ENCODE measurements at places on chromosomes 2 and 18. TPM values are rescaled to one million over a fixed set of nuclear protein-coding genes. Genes with fewer than 3 reads are reported as not detected.

GRCh38 chr2:160931531-160931930 lies 228.7 kb upstream of the TANK start:
- DNase-seq, result no peak

DNA sequence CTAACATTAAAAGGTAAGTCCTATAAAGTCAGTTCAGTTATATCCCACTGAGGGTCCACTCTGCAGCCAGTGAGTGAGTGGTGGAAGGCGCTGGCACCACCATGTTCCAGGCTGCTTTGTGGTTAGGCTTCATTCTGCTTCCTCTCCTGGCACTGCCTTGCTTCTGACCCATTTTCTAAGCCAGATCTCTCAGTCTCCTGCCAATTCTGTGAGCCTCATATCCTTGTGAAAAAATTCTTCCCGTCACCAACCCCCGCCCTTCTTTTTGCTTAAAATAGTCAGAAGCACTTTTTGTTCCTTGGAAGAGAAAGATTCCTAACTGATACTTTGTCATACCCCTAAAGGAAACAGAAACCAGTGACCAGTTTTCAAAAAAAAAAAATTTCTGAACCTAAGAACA lies 139.8 kb upstream of the NCK2 start:
- DNase-seq, result no peak

GRCh38 chr2:9089831-9090230 lies 86.3 kb upstream of the MBOAT2 start:
- DNase-seq, result peak; percentile 39

DNA sequence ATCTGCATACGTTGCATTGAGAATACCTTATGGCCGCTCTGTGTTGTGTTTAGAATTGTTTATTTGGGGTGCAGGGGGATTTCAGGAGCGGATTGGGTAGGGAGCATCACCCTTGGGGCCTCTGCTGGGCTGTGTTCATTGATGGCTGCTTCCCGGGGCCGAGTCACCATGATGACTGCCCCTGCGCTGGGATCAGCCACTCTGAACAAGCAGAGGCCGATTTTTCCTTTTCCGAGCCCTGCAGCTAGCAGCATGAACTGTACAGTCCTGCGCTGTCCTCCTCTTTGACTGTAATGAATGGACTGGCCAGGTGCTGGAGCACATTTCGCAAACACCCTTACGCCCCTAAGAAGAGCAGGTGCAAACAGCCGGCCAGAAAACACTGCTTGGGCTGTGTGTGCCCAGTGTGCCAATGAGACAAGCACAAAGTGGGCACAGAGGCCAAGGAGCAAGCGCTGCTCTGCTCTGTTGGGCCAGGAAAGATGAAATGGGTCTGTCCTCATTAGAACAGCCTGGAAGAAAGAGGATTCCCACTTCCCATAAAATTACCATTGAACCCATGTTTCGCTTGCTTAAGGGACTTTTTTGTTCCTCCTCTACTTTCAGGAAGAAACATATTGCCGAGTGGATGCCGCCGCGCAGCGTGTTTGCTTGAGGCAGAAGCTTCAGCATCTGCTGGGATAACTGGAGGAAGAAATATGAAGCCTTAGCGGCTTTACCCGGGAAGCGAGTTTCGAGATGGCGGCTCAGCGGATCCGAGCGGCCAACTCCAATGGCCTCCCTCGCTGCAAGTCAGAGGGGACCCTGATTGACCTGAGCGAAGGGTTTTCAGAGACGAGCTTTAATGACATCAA lies 82.7 kb downstream of the SH3BP4 start:
- no peak for DNase-seq

Gene HSBP1L1
- total RNA-seq, result 56.8 TPM
